ENCODE measurements at places on chromosomes 5 and 9. TPM values are rescaled to one million over a fixed set of nuclear protein-coding genes. Genes with fewer than 3 reads are reported as not detected.

TRIM23 gene
- total RNA-seq, result 21.7 TPM

TMEM252 gene
- not detected for total RNA-seq

- no peak for ATAC-seq
These were observed 3.8 kb downstream of the CDH9 start for GRCh38 chr5:27034565-27034964.

DNA sequence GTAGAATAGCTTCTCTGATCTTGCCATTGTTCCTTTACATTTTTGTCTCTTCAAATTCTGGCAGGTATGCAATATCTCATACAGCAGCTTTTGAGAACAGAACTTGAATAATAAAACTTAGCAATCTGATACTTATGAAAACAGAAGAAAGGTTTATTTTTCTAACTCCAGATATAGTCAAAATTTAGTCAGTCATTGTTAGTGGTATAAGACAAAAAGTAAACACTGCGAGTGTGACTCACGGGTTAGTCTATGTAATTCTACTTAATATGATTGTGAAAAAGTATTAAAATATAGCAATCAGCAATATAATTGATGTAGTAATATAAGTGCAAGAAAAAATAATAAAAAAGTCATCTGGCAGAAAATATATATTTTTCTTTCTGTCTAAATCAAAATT is 910.4 kb downstream of the DNAH5 start:
- no peak for ATAC-seq

- ATAC-seq, result no peak
These were observed 194.2 kb downstream of the TENT4A start for GRCh38 chr5:6907320-6907918.

DNA sequence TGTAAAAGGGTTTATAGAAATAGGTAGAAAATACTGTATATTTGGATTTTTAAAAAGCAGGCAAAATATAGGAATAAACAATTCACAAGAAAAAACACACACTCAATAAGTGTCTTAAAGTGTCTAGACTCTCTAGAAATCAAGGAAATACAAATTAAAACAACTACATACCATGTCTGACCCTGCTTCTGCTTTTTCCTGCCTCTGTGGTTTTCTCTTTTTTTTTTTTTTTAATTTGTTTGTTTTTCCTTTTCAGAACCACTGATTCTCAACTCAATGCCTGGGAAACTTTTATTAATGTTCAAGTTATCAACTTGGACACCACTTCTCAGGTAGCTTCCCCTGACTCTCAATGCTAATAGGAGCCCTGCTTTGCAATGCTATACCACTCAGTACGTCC is 25.5 kb upstream of the TAS2R1 start:
- no peak for ATAC-seq

LCN12 gene
- not detected for total RNA-seq

DNA sequence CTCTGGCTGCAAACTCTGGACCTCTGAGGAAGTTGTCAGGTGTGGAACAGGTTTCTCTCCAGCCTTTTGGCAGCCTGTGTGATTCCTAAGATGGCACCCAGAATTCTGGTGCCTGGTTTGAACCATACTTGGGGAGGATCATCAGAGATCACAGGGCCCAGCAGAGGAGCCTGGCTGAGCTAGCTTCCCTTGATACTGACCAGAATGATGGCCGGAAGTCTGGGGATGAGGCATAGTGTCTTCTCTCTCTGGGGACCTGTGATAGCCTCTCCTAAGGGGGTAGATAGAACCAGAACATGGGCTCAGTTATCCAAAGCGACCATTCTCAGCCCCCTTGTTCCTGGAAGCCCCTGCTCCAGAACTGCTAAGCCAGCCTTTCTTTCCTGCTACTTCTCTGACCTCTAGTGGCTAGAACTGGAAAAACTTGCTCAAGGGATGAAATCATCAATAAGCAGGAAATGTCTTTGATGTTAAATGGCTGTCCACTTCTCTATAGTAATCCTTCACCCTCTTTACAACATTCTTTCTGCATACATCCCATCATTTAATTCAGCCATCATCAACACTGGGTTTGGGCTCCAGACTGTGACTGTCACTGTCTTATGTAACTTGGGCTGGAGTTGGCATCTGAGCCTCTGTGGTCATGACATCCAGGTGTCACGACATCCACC is 55.1 kb downstream of the C9orf152 start:
- no peak for ATAC-seq

ORM2 gene
- total RNA-seq, result not detected

GRCh38 chr5:62477801-62478200 is 65.2 kb downstream of the IPO11 start:
- ATAC-seq, result no peak

KCNV2 gene
- total RNA-seq, result not detected

DNA sequence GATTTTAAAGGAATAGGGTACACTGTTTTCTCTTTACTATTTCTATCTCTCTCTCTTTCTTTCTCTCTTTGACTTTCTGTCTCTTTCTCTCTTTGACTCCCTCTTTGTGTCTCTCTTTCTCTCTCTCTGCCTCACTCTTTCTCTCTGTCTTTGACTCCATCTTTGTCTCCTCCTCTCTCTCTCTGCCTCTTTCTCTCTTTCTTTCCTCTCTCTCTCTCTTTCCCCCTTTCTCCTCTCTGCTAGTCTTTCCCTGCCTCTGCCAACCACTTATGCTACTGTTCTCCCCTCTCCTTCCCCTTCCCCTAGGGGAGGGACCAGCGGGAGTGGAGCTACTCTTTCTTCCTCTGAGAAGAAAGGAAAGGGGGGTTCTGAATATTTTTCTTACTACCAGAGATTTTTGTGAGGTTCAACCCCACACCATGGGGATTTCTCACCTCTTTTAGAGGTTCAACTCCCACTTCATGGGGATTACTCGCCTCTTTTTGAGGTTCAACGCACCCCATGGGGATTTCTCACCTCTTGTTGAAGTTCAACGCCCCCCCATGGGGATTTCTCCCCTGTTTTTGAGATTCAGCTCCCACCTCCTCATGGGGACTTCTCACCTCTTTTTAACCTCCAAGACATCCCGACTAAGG is 309.9 kb downstream of the NR3C1 start:
- no peak for ATAC-seq

HRCT1 gene
- 32.7 TPM for total RNA-seq

SPATA31A3 gene
- not detected for total RNA-seq

CDHR2 gene
- total RNA-seq, result not detected

- ATAC-seq, result no peak
These were observed 52.9 kb upstream of the VLDLR start for GRCh38 chr9:2568689-2569088.

All from gastroesophageal sphincter (tissue), 4 donors.